ENCODE measurements at places on chromosomes 4 and X.

GRCh38 chrX:150844016-150844415, 54.5 kb downstream of the CD99L2 start:
- no peaks in the 10 kb centered on the region for H3K36me3 ChIP-seq
- H3K4me3 ChIP-seq: no peak overlapping the region
- no peaks in the 10 kb centered on the region for H3K27me3 ChIP-seq
- DNase-seq: no peak
- H3K27ac ChIP-seq: no peak overlapping the region

DNA sequence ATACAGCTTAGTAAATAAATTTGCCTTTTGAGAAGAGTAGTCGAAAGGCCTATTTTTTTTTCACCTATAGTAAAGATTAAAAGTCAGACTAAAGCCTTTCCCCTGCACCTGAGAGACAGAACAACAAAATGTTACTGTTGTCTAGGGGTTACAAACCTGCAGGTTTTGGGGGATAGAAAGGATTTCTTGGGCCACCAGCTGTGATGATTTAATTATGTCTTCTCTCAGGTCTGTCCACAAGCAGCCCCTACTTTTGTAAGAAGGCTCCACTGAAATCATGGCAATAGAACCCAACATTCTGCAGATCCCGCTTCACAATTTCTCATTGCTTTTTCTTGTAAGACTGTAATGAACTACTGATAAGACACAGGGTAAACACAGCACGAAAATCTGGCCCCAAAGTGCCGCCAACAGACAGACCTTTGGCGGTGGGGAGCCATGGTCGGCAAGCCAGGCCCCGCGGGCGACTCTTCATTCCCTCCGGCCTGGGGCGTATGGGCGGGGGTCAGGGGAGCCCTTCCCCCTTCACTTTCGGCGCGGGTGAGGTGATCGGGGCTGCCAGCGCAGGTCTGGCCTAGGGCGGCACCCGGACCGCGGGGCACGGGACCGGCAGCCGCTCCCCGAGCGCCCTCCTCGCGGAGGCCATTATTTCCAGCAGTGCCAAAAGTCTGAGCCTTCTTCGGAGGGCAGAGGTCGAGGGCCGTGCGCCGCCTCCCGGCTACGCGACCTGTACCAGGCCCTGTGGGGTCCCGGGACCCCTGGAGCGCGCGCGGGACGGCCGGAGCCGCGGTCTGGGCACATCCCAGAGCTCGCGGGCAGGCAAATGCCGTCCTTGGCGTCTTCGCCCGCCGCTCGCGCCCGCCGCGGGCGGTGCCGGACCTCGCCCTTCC, 812 bp upstream of the KDM6A start:
- no peaks in the 10 kb centered on the region for H3K4me1 ChIP-seq
- H3K27ac ChIP-seq: peak overlapping the region; percentile 93
- no peaks in the 10 kb centered on the region for H3K36me3 ChIP-seq
- peak; percentile 60 for DNase-seq

DNA sequence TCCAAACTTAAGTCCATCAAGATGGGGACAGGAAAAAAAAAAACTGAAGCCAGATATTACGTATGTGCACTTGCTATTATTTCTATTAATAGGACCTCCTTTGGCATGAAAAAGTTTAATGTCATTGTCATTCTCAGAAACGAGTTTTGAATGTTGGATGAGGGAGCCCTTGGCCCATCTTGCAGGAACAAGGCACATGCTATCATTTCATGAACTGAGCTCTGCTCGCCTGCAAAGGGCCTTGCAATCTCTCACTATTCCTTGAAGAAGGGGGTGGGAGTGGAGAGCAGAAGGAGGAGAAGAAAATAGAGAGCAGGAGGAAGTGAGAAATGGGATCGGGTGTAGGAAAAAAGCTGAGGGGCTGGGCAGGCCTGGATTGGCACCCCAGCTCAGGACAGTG, 34.3 kb upstream of the SPATA4 start:
- no peak overlapping the region for H3K4me3 ChIP-seq
- no peak for DNase-seq
- H3K27me3 ChIP-seq: peaks cover 2% of the 10 kb centered on the region

DNA sequence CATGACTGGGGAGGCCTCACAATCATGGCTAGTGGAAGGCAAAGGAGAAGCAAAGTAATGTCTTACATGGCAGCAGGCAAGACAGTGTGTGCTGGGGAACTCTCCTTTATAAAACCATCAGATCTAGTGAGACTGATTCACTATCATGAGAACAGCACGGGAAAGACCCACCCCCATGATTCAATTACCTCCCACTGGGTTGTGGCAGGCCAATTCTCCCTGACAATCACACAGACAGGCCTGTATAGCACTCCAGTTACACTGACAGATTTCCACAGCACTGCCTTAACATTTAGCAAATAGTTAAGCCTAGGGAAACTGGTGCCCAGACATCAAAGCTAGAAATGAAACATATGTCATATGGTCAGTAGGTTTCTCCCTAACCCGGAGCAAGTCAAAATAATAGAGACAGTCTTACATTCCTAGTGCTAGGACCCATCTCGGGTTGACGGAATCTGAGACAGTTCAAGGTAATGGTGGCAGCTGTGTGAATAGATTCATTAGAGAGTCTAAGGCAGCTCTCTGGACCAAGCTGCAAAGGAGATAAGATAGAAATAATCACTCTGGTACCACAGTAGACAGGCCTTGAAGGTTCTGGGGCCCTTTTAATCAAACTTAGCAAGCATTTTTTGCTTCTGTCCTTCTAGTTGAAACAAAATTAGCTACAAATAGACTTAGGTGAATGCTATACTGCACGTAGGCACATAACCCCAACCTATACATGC, 9.4 kb upstream of the HERC5 start:
- peaks cover 5% of the 10 kb centered on the region for H3K36me3 ChIP-seq
- DNase-seq: no peak
- no peaks in the 10 kb centered on the region for H3K27me3 ChIP-seq

- no peaks in the 10 kb centered on the region for H3K4me1 ChIP-seq
- H3K27ac ChIP-seq: no peak overlapping the region
- DNase-seq: no peak
- H3K36me3 ChIP-seq: no peaks in the 10 kb centered on the region
- H3K4me3 ChIP-seq: no peak overlapping the region
- H3K27me3 ChIP-seq: no peaks in the 10 kb centered on the region
Measured at GRCh38 chr4:8916351-8916885, 44.8 kb upstream of the HMX1 start.

DNA sequence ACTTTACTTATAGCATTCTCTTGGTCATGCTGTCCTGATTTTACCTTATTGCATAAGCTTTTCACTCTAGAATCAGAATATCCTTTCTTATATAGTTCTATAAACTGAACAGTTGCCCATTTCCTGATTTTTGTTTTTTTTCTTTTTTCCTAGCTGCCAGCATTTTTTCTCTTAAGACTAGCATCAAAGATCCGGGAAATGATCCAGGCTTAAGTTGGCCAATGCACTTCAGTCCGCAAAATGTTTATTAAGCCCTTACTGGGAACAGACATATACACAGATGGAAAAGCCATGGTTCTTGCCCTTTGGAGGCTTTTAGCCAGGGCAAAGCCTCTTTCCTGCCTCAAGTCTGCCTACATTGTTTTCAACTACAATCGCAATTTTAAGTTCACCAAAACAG, 10.1 kb upstream of the BMP2K start:
- H3K27ac ChIP-seq: no peak overlapping the region
- H3K4me3 ChIP-seq: no peak overlapping the region
- DNase-seq: no peak
- H3K36me3 ChIP-seq: no peaks in the 10 kb centered on the region
- no peaks in the 10 kb centered on the region for H3K27me3 ChIP-seq

GRCh38 chr4:88442689-88443191, 14.2 kb upstream of the HERC5 start:
- H3K27me3 ChIP-seq: no peaks in the 10 kb centered on the region
- no peaks in the 10 kb centered on the region for H3K4me1 ChIP-seq
- H3K27ac ChIP-seq: no peak overlapping the region
- no peak overlapping the region for H3K4me3 ChIP-seq

DNA sequence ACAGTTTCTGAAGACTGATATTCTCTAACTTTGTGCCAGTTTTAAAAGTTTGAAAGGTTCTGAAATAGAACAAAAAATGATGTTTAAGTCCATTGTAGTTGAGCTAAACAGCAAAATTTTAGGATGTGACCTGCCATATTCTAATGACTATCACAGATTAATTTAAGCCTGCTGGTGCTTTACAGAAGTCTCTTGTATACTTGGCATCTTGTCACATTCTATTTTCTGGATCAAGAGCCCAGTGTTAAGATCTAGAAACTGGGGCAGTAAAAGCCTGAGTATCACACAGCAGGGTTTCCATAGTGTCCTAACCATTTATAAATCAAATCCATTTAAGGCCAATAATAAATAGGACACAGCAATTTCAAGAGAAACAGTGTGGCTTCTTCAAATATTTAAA, 12.4 kb downstream of the FSTL5 start:
- no peaks in the 10 kb centered on the region for H3K27me3 ChIP-seq
- no peaks in the 10 kb centered on the region for H3K36me3 ChIP-seq
- H3K27ac ChIP-seq: no peak overlapping the region
- no peaks in the 10 kb centered on the region for H3K4me1 ChIP-seq

DNA sequence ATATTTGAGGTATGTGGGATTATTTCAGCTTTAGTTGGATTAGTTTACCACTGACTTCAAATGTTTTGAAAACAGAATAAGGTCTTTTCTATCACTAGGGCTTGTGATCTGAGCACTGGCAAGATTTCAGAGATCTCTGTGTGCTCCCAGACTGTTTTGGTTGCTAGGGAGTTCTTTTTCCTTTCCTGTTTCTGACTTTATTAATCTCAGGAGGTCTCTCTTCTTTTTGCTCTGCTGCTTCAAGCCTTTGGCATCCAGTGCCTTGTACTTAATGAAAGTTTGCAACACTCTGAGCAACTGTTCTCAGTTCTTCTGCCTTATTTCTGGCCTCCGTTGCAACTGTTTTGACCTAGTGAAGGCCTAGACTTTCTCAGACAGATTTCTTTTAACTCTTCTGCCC, 32.1 kb upstream of the PAQR3 start:
- DNase-seq: no peak
- no peak overlapping the region for H3K27ac ChIP-seq

- no peaks in the 10 kb centered on the region for H3K27me3 ChIP-seq
- H3K4me3 ChIP-seq: no peak overlapping the region
- no peak for DNase-seq
- H3K36me3 ChIP-seq: no peaks in the 10 kb centered on the region
Measured at GRCh38 chr4:155408796-155409195, 32.0 kb upstream of the MAP9 start.

DNA sequence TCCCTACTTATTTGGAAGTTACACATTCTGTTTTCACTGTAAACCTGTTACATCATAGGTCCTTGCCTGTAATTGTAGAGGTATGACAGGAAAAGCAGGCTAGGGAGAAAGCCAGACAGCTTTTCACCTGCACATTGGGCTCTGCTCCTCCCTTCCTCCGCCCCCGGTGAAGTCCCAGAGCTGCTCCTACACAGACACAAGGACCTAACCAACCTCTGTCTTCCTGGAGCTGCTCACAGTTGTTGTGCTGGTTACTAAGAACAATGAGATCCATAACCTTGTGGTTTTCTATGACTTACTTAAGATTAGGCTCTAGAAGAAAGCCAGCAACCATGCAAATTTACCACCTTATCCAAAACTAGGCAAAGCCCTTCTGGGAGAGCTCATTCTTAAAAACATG, 40.0 kb downstream of the MOSPD2 start:
- H3K27ac ChIP-seq: no peak overlapping the region
- H3K4me3 ChIP-seq: no peak overlapping the region
- no peaks in the 10 kb centered on the region for H3K27me3 ChIP-seq
- H3K36me3 ChIP-seq: peaks cover 28% of the 10 kb centered on the region

- H3K27ac ChIP-seq: no peak overlapping the region
- no peaks in the 10 kb centered on the region for H3K4me1 ChIP-seq
- DNase-seq: no peak
- no peaks in the 10 kb centered on the region for H3K27me3 ChIP-seq
Measured at GRCh38 chr4:151729731-151730559, 30.9 kb downstream of the GATB start.

DNA sequence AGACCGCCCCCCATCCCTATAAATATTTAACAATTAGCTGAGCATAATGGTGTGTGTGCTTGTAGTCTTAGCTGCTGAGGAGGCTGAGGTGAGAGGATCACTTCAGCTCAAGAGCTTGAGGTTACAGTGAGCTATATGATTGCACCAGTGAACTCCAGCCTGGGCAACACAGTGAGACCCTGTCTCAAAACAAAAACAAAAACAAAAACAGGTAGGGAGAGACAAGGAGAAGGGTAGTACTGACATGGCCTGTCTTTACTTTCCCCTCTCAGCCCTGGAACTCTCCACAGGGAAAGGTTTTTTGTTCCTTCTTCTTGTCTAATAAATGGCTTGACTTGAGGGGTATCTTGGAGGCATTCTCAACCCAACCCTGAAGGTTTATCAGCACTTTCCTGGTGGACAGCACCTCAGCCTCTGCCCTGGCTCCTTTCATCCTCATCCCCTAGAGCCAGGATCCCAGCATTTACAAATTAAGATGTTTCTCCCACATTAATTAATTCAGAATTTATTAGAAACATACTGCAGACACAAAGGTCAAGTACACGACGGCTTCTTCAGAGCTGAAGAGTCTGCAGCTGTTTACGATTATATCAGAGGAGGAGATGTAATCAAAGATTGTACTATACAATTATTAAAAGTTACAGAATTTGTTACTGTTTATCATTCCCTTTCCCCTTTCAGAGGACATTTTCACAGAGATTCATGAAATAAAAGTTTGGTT, 131.8 kb downstream of the AFF1 start:
- no peaks in the 10 kb centered on the region for H3K4me1 ChIP-seq
- no peaks in the 10 kb centered on the region for H3K27me3 ChIP-seq
- no peak overlapping the region for H3K4me3 ChIP-seq
- H3K27ac ChIP-seq: no peak overlapping the region
- DNase-seq: no peak

DNA sequence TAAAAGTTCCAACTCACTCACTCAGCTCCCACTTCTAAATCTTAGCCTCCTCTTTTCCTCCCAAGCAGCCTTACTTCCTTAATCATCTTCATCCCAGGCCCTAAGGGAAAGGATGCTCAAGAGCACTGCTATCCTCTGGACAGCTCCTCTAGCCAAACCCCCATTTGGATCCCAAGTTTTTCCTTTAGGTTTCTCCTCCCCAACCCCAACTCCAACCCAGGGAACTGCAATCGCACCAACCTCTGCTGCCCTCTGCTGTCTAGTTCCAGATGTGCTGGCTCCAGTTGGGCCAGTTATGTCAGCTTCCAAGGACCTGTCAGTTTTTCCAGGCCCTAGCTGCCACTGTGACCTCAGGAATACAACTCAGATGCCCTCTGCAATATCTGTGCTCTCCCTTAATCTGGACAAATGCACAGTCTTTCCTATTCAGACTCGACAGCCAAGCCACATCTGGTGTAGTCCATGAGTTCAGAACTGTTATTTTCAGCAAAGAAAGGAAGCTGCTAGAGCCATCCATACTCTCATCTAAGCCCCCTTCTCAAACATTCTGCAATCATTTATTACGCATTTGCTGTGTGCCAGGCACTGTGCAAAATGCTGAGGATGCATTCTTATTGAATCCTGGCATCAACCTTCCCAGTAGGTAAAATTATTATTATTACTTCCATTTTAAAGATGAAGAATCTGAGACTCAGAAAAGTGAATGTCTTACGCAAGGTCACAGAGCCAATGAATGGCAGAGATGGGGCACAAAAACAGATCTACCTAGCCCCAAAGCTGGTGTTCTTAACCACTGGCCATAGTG, 12.3 kb upstream of the XPNPEP2 start:
- H3K27me3 ChIP-seq: no peaks in the 10 kb centered on the region
- H3K4me3 ChIP-seq: no peak overlapping the region
- H3K4me1 ChIP-seq: peaks cover 10% of the 10 kb centered on the region
- no peaks in the 10 kb centered on the region for H3K36me3 ChIP-seq
